ENCODE measurements at places on chromosomes 13 and 19.

- no peaks in the 10 kb centered on the region for H3K36me3 ChIP-seq
- no peaks in the 10 kb centered on the region for H3K27me3 ChIP-seq
- no peak overlapping the region for H3K4me3 ChIP-seq
Measured at GRCh38 chr13:46609052-46609451, 56.1 kb downstream of the LRCH1 start.

DNA sequence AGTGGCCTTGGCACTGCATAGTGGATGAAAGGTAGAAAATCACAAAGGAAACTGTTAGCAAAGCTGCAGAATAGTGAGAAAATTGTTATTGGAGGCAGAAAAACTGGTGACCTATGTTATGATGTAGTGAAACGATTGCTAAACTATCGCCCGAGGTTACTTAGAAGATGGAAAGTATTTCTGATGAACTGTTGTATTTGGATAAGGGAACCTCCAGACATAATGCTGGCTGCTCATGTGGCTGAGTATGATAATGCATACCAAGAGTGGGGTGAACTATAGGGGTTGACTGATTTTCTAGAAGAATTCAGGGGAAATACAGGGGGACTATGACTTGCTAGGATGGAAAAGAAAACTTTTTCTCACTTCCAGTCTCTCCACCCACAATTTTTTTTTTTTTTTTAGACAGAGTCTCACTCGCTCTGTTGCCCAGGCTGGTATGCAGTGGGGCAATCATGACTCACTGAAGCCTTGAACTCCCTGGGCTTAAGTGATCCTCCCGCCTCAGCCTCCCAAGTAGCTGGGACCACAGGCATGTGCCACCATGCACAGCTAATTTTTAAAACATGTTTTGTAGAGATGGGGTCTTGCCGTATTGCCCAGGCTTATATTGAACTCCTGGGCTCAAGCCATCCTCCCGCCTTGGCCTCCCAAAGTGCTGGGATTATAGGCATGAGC lies 4.4 kb upstream of the EID2 start:
- no peak overlapping the region for H3K4me3 ChIP-seq
- peaks cover 19% of the 10 kb centered on the region for H3K4me1 ChIP-seq
- peaks cover 3% of the 10 kb centered on the region for H3K27me3 ChIP-seq
- no peak overlapping the region for H3K27ac ChIP-seq

DNA sequence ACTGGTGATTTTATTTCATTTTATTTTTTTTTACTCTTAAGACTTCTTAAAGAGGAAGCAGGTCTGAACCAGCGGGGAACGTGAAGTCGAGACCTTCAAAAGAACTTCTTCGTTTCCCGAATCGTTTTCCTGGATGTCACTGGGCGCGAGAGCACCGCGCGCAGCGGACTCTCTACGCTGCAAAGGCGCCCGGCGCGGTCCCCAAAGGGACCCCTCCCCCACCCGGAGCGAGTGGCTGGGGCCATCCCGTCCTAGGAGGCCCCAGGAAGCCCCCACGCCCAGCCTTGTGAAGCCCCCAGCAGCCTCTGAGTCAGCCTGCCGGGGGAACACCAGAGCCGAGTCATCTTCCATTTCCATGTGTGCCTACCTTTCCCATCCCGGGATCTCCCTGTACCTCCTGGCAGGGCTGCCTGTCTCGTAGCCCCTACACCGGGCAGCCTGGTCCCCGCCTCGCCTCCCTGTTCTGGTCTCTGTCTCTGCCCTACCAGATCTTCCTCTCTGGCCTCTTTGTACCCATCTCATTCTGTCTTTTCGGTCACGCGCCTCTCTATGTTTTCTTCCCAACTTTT lies 608 bp downstream of the CD70 start:
- H3K27ac ChIP-seq, result peak overlapping the region; percentile 91
- H3K4me1 ChIP-seq, result peaks cover 40% of the 10 kb centered on the region
- H3K36me3 ChIP-seq, result peaks cover 9% of the 10 kb centered on the region

DNA sequence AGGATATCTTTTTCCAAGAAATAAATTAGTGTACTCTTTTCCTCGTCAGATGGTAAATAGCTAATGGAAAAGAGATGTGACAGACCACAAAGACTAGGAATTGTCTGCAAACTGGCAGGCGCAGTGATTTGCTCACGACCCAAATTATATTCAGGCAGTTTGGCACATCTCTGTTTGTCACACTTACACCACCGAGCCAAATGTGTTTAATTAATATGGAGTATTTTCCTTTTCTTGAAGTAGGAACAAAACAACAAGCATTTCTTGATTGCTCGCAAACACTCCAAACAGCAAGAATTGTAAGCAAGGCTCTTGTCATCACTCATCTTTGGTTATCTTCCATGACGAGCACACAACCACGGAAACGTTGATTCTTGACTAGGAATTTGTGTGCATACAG lies 884.2 kb downstream of the PCDH9 start:
- no peaks in the 10 kb centered on the region for H3K4me1 ChIP-seq
- no peaks in the 10 kb centered on the region for H3K27me3 ChIP-seq
- no peak overlapping the region for H3K4me3 ChIP-seq
- H3K27ac ChIP-seq, result no peak overlapping the region
- DNase-seq, result no peak

GRCh38 chr13:50285283-50285682 lies 270.0 kb downstream of the KCNRG start:
- peaks cover 11% of the 10 kb centered on the region for H3K36me3 ChIP-seq
- H3K4me3 ChIP-seq, result no peak overlapping the region
- peaks cover 15% of the 10 kb centered on the region for H3K4me1 ChIP-seq
- peaks cover 2% of the 10 kb centered on the region for H3K27me3 ChIP-seq

DNA sequence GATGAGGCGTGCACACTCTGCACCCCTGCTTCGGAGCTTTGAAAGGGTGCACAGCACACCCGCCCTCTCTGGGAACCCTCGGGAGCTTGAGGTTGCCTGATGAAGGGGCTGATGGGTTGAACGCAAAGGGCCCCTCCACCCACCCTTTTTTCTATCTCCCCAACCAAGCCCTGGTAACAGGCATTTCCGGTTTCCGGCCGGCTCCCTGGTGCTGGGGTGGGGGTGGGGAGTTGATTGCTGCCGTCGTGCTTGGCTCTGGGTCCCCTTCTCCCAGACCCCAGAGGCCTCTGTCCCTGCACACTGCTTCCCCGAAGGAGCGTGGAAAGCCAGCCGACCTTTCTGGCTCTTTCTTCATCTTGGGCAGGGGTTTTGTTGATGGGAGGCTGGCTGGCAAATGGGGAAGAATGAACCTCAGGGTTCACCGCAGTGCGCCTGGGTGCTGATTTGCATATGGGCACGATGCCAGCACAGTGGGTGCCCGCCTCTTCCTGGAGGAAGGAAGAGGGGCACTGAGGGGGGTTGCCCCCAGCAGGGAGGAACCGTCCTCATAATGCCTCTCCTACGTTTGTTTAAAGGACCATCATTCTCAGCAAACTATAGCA lies 29.1 kb downstream of the VAV1 start:
- DNase-seq, result peak; percentile 81
- H3K4me3 ChIP-seq, result peak overlapping the region; percentile 85
- H3K27me3 ChIP-seq, result no peaks in the 10 kb centered on the region
- peaks cover 8% of the 10 kb centered on the region for H3K36me3 ChIP-seq
- H3K4me1 ChIP-seq, result peaks cover 49% of the 10 kb centered on the region
- peak overlapping the region; percentile 92 for H3K27ac ChIP-seq

DNA sequence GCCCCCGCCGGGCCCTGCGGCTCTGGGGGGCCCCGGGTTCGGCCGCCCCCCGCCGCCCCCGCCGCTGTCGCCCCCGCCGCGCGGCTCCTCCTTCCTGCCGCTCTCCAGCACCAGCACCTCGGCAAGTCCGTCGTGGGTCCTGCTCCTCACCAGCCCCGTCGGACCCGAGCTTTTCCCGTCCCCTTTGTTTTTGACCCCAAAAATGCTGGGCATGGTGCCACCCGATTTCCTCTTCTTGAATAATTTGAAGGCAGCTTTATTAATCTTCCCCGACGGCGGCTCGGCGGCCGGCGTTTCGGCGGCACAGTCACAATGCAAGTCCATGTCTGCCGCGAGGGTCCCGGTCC lies 945 bp downstream of the AMER2 start:
- peak overlapping the region; percentile 75 for H3K4me3 ChIP-seq
- peak overlapping the region; percentile 71 for H3K27ac ChIP-seq
- peaks cover 2% of the 10 kb centered on the region for H3K36me3 ChIP-seq
- DNase-seq, result no peak

DNA sequence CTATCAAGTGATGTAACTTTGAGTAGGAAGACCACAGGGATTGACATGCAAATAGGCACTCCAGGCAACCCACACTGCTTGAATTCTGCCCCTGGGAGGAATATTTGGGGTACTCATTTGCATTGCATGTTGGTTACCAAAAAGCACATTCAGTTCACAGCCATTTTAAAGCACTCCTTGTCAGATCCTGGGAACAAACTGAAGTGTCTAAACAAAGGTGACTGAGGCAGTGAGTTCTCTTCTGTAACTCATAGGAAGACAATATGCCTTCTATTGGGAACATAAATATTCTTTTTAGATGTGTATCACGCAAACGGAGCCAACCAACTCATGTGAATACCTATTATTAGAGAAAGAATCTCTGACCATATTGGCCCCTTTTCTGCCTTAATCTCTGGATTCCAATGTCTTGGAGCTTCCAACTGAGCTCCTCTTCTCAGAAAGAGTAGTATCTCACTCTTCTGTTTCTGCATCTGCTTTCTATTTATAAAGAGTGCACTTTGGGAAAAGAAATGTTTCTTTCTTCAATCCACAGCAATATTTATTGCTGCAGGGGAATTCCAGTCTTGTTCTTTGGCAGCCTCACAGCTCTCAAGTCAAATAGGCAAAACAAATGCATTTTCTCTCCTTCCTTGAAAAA lies 125.7 kb upstream of the NBEA start:
- no peaks in the 10 kb centered on the region for H3K4me1 ChIP-seq
- H3K4me3 ChIP-seq, result no peak overlapping the region
- no peaks in the 10 kb centered on the region for H3K36me3 ChIP-seq
- no peak overlapping the region for H3K27ac ChIP-seq
- no peak for DNase-seq

GRCh38 chr13:30376426-30377311 lies 45.6 kb upstream of the UBE2L5 start:
- no peaks in the 10 kb centered on the region for H3K27me3 ChIP-seq
- peak overlapping the region; percentile 89 for H3K4me3 ChIP-seq
- H3K4me1 ChIP-seq, result peaks cover 43% of the 10 kb centered on the region
- H3K27ac ChIP-seq, result peak overlapping the region; percentile 98
- H3K36me3 ChIP-seq, result peaks cover 2% of the 10 kb centered on the region

DNA sequence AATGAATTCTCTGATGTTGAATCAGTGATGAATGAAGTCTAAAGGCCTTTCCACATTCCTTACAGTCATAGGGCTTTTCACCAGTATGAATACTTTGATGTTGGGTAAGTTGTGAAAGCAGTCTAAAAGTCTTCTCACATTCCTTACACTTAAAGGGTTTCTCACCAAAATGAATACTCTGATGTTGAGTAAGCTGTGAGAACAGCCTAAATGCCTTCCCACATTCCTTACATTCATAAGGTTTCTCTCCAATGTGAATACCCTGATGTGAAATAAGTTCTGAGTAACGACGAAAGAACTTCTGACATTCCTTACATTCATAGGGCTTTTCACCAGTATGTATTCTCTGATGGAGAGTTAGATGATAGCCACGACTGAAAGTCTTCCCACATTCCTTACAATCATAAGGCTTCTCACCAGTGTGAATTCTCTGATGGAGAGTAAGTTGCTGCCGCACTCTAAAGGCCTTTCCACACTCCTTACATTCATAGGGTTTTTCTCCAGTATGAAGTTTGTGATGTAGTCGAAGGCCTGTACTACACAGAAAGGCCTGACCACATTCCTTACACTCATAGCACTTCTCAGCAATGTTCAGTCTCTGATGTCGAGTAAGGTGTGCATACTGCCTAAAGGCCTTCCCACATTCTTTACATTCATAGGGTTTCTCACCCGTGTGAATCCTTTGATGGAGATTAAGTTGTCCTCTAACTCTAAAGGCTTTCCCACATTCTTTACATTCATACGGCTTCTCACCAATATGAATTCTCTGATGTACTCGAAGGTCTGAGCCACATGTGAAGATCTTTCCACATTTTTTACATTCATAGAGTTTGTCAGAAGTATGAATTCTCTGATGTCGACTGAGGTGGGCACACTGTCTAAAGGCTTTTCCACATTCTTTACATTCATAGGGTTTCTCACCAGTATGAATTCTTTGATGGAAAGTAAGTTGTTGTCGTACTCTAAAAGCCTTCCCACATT lies 19.9 kb downstream of the ZFP30 start:
- no peaks in the 10 kb centered on the region for H3K4me1 ChIP-seq
- H3K27ac ChIP-seq, result no peak overlapping the region
- peaks cover 35% of the 10 kb centered on the region for H3K36me3 ChIP-seq
- no peak overlapping the region for H3K4me3 ChIP-seq
- no peaks in the 10 kb centered on the region for H3K27me3 ChIP-seq
- DNase-seq, result no peak

- H3K36me3 ChIP-seq, result no peaks in the 10 kb centered on the region
- H3K4me3 ChIP-seq, result no peak overlapping the region
- no peak for DNase-seq
- no peaks in the 10 kb centered on the region for H3K4me1 ChIP-seq
- no peak overlapping the region for H3K27ac ChIP-seq
Measured at GRCh38 chr13:106262886-106263285, 272.6 kb downstream of the EFNB2 start.

DNA sequence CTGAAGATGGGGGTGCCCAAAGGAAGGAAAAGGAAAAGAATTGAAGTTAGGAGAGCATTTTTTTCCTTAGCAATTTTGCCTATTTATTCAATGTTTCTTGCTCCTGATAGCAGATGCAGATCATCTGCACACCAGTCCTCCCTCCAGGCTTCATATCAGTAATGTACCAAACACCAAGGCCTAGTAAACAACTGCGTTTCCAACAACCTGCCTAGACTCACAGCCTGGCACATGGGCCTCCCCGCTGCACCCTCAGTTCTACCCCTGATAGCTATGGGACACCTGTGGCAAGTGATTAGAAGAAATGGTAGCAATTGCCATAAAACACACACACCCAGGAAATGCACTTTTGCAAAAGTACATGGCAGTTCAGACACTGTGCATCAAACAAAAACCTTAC lies 30.4 kb upstream of the HMGB1 start:
- no peaks in the 10 kb centered on the region for H3K4me1 ChIP-seq
- DNase-seq, result no peak
- no peaks in the 10 kb centered on the region for H3K36me3 ChIP-seq
- no peak overlapping the region for H3K4me3 ChIP-seq
- no peak overlapping the region for H3K27ac ChIP-seq

- no peaks in the 10 kb centered on the region for H3K36me3 ChIP-seq
- no peak for DNase-seq
- no peaks in the 10 kb centered on the region for H3K4me1 ChIP-seq
- no peak overlapping the region for H3K4me3 ChIP-seq
Measured at GRCh38 chr19:752652-753517, 2.0 kb downstream of the MISP start.

- peaks cover 21% of the 10 kb centered on the region for H3K4me1 ChIP-seq
- H3K4me3 ChIP-seq, result no peak overlapping the region
- H3K27me3 ChIP-seq, result no peaks in the 10 kb centered on the region
- no peak for DNase-seq
- peaks cover 10% of the 10 kb centered on the region for H3K36me3 ChIP-seq
Measured at GRCh38 chr19:4388337-4389063, 11.8 kb downstream of the SH3GL1 start.

- DNase-seq, result peak; percentile 54
- no peaks in the 10 kb centered on the region for H3K27me3 ChIP-seq
- H3K36me3 ChIP-seq, result peaks cover 2% of the 10 kb centered on the region
Measured at GRCh38 chr19:35712567-35713505, 5.0 kb upstream of the KMT2B start.

GRCh38 chr13:79395881-79396280 lies 10.2 kb downstream of the RBM26 start:
- H3K4me1 ChIP-seq, result peaks cover 41% of the 10 kb centered on the region
- DNase-seq, result no peak
- H3K27me3 ChIP-seq, result no peaks in the 10 kb centered on the region
- peaks cover 28% of the 10 kb centered on the region for H3K36me3 ChIP-seq
- no peak overlapping the region for H3K4me3 ChIP-seq
- peak overlapping the region; percentile 96 for H3K27ac ChIP-seq
